Stimulated activated CD8-positive, alpha-beta memory T cell treated with anti-CD3 and anti-CD28 coated beads, Interleukin-4, amount 100 ng/mL, for 4 hours (primary cell): ENCODE measurements at places on chromosomes 5 and 9.

DNA sequence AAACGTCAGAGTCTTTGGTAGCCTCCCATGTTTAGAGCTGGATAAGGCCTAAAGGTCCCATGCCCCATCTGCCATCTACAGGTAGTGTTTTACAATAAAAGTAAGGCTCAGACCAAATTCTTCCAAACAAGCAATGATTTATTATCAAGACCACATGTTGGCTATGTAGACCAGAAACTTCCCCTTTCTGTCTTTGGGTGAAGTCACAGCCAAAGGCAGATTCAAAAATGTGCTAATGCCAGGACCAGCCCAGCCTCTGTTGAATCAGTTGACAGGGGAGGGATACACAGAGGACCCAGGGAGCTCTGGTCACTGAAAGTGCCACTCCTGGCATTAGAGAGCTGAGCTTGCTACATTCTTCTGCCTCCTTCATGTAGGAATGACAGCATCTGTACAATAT is 360.8 kb downstream of the NTRK2 start:
- DNase-seq: no peak

DNA sequence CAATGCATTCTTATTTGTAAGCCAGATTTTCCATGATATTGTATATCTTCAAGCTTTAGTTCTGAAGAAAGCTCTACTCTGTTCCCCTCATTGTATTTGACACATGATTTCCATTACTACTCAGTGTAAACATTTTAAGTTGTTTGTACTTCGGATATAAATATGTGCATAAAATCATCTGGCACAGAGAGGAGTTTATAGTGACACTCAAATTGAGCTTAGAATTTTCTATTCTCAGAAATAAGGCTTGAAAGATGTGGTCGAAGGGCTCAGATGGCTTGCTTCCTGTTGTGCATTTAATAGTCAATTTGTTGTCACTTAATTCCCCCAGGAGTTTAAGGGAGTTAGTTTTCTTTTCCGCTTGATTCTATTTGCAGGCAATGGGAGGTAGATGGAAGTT is 88.8 kb downstream of the PPIC start:
- no peak for DNase-seq

GRCh38 chr5:155368490-155368889 is 354.9 kb downstream of the KIF4B start:
- no peak for DNase-seq

DNA sequence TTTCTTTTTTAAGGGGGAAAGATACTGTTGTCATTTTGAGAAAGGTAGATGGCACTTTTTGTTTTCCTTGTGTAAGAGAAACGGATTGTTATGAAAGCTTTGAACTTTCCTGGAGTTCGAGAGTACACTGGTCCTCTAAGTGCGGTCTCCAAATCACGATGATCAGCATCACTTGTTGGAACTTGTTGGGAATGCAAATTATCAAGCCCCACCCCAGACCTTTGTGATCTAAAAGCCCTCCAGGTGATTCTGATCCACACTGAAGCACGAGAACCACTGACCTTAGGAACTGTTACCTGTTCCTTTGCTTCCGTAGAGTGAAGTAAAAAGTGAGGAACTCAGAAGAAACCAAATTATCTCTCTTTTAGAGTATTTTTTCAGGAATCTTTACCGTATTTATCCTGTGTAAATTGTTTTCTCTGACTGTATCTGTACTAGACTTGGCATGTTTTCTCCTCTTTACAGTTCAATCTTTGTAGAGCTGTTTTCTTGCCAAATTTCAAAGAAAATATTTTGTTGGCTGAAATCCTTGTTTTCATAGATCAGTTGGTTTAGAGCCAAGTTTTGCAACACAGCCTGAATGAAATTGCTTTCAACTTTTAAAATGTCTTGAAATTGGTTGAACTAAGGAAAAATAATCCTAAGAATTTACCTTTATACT is 4.0 kb downstream of the MAT2B start:
- no peak for DNase-seq

DNA sequence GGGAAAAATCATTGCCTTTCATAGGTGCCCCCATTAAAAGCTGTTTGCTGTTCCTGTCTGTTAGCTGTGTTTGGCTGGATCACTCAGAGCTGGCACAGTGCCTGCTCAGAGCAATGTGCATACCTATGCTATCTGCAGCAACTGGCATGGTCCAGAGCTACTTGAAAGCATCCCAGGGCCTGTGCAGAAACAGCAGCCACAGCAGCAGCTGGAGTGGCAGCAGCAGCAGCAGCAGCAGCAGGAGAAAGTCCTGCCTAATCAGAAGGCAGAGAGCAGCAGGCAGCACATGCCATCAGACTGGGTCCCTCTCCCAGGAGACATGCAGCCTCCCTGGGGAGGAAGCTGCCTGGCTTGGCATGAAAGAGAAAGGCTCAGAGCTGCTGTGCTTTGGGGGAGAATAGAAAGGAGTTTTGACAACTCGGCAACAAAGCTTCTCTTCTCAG is 243.8 kb upstream of the WWC1 start:
- DNase-seq: no peak

DNA sequence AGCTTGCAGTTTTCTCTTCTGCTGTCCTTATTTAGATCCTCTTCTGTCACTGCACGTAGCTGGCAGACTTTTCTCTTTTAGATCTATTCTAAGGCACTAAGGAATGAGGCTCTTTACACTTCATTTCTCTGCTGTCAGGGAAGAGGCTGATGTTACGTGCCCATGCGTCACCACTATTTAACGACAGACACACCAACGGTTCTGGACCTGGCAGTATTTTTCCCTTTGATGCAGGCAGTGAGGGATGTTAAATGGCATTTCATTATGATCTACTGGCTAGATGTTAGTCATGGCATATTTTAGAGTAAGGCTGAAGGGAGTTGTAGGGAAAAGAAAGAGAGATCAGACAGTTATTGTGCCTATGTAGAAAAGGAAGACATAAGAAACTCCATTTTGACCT is 8.2 kb upstream of the CRHBP start:
- no peak for DNase-seq

GRCh38 chr9:108273988-108274387 is 581.8 kb downstream of the ACTL7B start:
- DNase-seq: no peak

DNA sequence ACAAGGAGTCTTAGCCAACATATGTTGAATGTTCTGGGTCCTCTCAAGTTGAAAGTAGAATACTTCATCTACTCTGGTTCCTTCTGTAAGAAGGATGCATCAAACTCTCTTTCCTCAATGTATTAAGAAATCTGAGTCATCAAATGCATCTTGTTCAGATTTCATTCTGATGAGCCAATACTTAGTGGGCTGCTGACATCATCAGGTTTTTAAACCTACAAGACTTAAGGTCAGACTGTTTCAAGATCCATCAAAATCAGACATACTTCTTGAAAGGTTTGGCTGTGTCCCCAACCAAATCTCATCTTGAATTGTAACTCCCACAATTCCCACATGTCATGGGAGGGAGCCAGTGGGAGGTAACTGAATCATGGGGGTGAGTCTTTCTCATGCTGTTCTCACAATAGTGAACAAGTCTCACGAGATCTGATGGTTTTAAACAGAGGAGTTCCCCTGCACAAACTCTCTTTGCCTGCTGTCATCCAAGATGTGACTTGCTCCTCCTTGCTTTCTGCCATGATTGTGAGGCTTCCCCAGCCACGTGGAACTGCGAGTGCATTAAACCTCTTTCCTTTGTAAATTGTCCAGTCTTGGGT is 168.8 kb downstream of the RAPGEF6 start:
- DNase-seq: no peak

DNA sequence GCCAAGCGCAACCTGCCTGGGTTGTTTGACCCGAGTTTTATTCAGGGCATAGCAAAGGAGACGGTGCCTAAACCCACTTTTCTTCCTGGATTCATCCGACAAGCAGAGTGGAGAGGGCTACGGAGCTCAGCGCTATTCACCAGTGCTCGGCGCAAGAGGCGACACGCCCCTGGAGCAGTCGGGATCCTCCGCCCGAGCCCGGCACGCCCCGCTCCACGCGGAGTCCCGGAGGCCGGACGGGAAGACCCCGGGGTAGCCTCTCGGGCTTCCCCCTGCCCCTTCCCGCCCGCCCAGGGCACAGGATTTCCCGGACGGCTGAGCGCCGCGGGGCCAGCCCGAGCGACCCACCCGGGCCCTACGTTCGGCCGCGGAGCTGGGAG is 427 bp downstream of the SERINC5 start:
- DNase-seq: no peak

DNA sequence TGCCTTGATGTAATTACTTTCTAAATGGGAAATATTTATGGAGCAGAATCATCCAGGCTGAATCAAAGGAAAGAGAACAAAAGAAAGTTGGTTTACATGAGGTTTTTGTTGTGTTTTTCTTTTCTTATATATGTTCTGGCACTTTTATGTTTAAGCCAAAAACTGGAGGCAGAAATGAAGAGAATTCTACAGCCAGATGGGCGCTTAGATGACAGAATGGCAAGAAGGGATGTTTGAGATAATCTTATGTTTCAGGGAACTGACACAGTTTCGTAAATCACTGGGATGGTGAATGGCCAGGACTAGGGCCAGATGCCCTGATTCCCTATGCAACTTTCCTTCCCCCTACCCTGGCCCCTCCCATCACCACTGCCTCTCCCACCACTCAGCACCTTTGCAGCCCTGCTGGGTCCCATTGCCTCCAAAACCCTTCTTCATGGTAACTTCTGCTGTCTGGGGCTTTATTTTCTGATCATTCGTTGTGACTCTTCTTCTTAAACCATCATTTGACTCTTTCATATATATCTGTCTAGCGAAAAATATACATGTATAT is 111.8 kb downstream of the EFNA5 start:
- no peak for DNase-seq

- no peak for DNase-seq
These were observed 48.7 kb downstream of the RICTOR start for GRCh38 chr5:39025456-39025855.
